Kidney capillary endothelial cell (primary cell): ENCODE measurements at places on chromosomes 3 and 15.

DNA sequence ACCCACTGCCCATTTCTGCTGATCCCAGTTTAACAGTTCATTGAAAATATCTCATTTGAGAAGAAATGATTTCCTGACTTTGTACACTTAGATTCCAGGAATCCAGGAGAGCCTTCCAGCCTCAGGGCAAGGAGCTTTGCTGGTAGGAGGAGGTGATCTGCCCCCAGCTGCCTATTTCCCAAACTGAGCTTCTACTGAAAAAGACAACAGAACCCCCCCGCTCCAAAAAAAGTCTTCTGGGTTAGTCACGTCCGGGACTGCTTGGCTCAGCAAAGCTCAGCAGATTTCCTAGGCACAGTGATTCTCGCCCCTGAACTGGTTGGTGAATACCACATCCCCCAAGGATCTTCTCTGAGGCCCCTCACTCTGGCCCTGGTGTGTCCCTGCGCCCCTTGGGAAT is 13.1 kb downstream of the SLC6A6 start:
- no peak for DNase-seq

DNA sequence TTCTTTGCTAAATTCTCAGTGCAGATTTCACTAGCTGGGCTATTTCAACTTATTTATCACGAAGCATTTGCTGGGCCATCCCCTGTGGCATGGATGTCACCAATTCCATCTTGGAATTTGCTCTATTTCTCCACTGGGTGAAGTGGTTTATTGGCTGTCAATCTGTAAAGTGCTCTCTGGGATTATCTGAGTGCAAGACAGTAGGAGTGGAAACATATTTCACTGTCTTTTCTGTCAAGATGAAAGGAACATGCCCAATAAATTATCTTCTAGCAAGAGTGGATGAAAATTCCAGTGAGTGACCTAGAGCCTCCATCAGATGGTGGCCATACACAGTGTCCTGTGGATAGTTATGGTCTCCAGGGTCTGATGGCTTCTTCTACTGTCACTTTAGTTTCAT is 25.1 kb upstream of the CTDSPL start:
- DNase-seq, result no peak

DNA sequence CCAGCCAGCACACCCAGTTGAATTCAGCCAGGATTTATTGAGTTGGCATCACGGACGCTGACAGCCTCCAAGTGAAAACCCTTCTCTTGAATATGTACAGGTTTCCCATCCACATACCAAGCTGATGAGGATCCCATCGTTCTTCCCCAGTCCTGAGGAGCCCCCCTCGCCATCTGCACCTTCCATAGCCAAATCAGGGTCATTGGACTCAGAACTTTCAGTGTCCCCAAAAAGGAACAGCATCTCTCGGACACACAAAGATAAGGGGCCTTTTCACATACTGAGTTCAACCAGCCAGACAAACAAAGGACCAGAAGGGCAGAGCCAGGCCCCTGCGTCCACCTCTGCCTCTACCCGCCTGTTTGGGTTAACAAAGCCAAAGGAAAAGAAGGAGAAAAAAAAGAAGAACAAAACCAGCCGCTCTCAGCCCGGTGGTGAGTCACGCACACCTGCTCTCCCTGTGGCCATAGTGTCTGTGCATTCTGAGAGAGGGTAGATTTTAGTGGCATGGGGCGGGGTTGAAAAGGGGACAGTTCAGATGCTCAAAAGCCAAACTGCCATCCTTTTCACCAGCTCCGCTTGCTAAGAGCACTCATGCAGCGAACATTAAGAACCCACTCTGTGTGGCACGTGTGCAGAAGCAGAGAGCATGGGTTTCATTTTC is 51.2 kb downstream of the KLHL25 start:
- no peak for DNase-seq

GRCh38 chr3:51429138-51429537 is 38.1 kb downstream of the RBM15B start:
- no peak for DNase-seq

DNA sequence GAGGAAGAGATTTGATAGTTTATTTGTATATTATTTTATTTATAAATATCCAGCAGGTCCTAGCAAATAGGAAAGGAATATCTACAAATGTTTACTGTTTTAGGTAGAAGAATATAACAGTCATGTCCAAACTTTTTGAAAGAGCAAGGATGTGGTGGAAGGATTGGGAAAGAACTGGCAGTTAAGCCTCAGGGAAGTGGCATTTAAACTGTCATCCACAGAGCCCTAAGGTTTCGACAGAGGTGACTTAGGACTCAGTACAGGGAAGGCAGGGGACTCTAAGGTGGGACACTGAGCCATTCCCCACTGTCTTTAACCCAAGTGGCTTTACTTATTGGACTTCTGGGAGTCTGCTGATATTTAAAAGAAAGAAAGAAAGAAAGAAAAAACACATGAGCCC is 11.8 kb upstream of the TMEM87A start:
- no peak for DNase-seq

DNA sequence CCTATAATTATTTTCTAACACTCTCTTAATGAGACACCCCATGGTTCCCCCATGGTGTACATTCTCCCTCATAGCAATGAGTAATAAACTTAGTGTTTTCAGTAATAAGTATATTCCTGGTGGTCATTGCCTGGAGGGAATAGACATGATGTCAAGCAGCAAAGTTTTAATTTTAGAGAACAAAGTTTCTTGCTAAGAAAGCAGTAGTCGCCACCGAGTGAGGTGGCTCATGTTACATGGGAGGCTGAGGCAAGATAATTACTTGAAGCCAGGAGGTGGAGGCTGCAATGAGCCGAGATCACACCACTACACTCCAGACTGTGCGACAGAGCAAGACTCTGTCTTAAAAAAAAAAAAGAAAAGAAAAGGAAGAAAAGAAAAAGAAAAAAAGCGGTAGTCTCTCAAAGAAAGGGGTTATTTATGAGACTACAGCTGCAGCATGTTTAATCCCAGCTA is 2.4 kb upstream of the ELP6 start:
- DNase-seq, result no peak
